Activated gamma-delta T cell (primary cell): ENCODE measurements at places on chromosomes 6 and 20.

DNA sequence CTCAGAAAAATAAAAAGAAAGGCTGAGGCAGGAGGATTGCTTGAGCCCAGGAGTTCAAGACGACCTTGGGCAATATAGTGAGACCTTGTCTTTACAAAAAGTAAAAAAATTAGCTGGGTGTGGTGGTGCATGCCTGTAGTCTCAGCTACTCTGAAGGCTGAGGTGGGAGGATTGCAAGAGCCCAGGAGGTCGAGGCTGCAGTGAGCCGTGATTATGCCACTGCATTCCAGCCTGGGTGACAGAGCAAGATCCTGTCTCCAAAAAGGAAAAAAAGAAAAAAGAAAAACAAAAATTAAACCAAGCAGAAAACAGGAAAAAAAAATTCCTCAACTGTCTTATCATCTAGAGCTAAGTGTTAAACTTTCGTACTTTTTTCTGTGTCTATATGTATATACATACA is 12.4 kb upstream of the SRSF3 start:
- no peak for DNase-seq

DNA sequence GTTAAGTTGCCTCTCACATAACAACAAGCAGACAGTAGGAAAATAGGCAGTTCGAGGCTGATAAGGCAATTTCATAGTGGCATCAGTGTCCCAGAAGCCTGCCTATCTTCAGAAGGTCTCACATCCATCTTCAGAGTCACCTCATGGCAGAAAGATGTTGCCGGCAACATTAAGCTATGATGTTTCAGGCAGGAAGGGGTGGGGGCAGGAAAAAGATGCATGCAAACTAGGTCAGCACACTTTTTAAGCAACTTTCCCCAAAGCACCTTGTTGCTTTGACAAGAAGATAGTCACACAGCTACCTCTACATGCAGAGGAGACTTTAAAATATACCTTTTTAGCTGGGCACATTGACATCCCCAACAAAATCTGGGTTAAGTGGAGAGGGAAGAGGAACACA is 43.2 kb upstream of the SMIM8 start:
- no peak for DNase-seq

DNA sequence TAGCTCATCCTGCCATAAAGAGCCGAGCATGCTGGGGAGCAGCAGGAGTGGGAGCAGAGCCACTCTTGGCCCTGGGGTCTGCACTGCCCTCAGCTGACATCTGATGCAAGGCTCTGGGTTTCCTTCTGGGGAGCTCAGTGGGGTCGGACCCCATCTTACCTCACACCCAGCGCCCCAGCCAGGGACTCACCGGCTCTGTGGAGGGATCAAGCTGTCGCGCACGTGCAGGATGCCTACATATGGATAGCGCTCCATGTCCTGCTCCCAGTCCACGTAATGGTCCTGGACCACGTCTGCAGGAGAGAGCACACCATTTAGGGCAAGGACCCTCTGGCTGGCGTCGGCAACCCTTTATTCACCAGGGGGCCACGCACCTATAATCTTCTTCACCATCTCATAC is 12.2 kb downstream of the LEMD2 start:
- no peak for DNase-seq

DNA sequence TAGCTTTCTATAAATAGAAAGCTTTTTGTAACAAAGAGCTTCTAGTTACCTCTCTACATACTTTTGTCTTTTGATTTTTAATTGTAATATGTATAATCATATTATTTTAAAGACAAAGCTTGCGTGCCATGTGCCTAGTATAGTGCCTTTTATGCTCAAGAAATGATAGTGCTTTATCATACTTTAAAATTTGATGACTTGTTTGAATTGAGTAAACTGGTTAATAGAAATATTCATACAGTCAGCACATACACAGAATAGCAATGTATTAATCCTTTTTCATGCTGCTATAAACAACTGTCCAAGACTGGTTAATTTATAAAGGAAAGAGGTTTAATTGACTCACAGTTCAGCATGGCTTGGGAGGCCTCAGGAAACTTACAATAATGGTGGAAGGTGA is 313.0 kb downstream of the FRK start:
- DNase-seq, result no peak

- DNase-seq, result no peak
Observed at GRCh38 chr6:141846639-141847038, 286.1 kb upstream of the GJE1 start.

DNA sequence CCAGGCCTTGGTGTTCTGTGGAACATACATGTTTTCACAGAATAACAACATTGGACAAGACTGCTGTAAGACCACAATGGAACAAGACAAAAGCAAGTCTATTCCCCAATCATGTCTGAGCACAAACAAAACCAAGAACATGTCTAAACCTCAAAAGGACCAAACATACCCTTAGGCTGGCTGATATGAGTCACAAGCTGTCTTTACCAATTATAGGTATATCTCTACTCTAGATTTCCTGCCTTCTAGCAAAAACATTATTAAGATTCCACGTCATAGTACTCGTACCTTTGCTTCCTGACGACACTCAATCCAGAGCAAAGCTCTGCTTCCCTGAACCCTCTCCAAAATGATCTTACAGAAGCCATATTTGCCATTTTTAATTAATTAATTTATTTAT is 15.4 kb upstream of the L3MBTL1 start:
- no peak for DNase-seq

DNA sequence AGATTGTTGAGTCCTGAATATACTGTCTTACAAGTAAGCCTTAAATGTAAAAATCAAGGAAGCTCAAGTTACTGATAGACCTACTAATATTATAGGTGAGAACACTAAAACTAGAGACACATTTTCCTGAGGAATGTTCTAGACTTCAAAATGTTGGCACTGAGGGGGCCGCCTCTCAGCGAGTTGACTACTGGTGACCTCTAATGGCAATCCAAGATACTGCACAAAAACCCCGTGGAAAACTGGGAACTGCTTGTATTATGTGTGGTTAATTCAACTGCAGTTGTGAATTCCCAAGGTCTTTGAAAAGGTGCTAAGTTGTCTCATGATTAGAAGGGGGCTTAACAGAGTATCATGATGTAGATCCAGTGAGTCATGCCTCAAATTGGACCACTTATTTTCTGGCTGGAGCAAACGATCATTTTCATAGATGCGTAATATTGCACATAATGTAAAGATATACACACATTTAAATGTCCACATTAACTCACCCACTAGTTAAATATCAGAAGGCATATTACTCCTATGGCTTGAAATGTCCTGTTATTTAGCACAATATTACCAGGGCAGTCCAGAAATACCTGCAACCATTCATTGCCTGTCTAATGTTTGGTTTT is 336.2 kb downstream of the FOXA2 start:
- DNase-seq, result no peak

DNA sequence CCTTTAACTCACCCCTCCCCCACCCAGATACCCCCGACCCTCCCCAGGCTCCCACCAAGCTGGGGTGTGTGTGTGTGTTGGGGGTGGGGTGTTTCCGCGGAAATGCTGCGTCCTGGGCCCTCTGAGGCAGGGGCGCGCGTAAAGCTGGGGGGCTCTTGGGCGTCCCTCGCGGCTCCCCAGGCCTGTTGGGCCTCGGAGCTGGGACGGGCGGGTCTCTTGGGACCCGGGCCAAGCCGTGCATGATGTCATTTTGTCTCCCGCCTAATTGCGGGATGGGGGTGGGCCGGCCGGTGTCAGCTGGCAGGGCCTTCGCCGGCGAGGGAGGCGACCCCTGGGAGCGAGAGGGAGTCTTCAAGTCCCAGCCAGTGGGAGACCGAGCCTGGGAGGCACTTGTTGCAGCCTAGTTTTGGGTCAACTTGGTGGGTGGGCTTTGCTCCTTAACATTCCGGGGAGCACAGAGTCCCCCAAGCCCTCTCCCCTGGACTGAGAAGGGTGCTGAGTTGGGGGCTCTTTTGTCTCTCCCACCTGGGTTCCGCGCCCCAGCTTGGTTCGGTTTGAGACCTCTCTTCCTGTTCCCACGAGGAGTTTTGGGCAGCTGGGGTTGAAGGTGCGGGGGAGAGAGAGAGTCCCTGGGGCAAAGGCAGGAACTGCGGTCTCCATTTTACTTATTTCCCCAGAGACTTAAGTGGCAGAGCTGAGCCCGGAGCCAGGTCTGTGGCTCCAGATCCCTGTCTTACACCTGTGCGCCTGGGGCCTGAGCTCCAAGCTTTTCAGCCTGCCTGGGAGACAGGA is 623 bp downstream of the MYBL2 start:
- no peak for DNase-seq

DNA sequence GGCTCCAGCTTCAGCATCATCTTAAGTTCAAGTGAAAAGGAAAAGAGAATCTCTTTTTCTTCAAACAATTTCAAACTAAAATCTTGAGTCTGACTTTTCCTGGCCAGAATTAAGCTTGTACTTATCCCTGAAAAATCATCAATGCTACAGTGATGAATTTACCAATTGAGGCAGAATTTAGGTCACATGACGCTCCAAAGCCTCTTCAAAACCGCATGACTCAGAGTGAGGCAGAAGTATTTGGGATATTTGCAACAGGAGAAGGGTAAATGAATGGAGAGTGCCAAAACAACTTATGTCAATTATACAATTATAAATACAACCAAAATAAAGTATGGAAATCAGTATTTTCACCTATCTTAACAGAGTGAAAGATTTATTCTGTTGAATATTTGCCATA is 515.5 kb downstream of the COL12A1 start:
- DNase-seq, result no peak

DNA sequence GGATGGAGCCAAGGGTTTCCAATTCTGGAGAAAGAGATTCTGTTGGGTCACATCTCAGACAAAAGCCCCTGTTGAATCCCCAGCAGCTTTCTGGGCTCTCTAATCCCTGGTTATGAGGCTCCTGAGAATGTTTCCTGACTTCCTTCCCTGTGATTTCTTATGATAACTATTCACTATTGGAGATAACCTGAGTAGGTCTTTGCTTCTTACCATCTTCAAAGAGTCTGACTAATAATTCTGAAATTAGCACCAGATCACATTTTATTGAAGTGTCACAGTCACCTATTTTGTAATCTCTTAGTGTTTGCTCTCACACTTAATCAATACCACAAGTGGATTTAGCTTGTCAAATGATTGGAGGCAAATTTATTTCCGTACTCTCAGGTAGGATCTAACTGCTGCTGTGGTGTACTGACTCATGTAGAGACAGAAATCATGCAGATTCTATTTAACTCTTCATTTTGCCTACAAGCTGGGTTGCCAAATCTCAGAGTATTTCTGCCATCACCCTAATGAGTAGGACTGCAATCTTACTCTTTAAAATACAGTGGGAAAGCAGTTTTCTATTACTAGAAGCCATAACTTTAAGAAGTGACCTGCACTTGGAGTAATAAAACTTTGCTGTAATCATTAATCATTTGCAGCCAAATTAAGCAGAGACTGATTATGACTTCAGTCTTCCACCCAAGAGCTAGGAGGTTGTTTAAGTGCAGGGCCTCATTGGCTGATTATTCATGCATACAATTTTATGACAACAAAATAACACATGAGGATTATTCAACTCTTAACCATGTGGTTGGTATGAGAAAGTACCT is 422.1 kb downstream of the EPM2A start:
- DNase-seq, result no peak

GRCh38 chr6:144690133-144690532 is 405.0 kb downstream of the UTRN start:
- no peak for DNase-seq

- no peak for DNase-seq
Observed at GRCh38 chr6:42402184-42402583, 49.5 kb downstream of the TRERF1 start.

GRCh38 chr20:32651537-32651936 is 22.2 kb downstream of the C20orf203 start:
- no peak for DNase-seq

DNA sequence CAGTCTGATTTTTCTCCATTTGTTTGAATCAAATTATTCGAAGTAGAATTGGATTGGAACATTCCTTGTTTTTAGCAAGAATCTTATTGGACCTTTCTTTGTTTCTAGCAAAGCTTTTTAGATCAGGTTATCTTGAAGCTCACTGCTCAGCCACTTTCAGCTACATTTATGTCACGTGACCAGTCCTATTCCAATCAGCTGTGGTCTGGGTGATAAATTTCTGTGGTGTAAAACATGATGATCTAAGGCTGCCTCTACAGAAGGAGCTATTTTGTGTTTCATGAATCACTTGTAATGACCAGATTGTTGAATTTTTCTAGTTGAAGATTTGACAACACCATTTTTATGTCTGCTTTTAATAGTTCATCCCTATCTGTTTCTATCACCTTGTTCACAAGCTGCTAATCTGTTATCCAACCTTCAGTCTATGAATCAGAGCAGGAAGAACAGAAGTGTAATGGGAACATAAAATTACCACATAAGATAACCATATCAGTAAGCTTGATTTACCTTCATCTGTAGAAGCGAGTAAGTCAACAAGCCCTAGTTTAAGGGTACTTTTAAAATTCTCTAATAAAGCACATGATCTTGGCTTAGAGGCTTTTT is 101.0 kb upstream of the MAP3K7 start:
- no peak for DNase-seq

- DNase-seq, result no peak
Observed at GRCh38 chr6:1202201-1202600, 109.7 kb upstream of the FOXQ1 start.

DNA sequence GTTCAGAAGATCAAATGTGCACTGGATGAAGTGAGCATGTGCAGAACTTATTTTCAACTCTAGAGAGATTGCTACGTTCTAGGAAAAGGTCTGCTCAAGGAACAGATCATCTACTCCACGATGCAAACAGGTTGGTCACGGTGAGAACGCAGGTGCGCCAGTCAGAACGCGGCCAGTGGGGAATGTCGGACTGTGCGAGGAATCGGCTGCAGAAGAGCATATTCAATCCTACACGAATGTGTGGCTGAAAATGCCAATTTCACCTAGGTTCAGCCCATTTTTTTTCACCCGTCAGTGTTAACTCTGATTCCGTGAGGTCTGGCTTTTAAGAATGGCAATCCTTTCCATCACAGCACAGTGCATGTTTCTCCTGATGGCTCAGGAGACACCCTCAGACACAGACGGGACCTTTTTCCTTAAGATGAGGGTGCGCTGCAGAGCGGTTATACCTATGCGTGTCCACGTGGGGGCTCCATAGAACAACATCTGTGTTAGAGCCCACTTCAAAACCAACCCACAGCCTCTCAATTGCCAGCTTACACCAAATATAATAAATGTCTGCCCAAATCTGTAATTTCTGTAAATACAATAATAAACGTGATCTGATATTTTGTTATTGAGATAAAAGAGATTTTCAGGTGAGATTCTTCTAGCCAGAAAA is 250.4 kb downstream of the FOXA2 start:
- DNase-seq, result no peak
